Right ventricle myocardium inferior (tissue), 1 donor: ENCODE measurements at places on chromosomes 6 and 20. TPM values are rescaled to one million over a fixed set of nuclear protein-coding genes. Genes with fewer than 3 reads are reported as not detected.

- no peak for DNase-seq
Measured at GRCh38 chr6:31351401-31352309, 5.3 kb downstream of the HLA-B start.

- no peak for DNase-seq
Measured at GRCh38 chr6:89836639-89837222, 7.1 kb downstream of the CASP8AP2 start.

DNA sequence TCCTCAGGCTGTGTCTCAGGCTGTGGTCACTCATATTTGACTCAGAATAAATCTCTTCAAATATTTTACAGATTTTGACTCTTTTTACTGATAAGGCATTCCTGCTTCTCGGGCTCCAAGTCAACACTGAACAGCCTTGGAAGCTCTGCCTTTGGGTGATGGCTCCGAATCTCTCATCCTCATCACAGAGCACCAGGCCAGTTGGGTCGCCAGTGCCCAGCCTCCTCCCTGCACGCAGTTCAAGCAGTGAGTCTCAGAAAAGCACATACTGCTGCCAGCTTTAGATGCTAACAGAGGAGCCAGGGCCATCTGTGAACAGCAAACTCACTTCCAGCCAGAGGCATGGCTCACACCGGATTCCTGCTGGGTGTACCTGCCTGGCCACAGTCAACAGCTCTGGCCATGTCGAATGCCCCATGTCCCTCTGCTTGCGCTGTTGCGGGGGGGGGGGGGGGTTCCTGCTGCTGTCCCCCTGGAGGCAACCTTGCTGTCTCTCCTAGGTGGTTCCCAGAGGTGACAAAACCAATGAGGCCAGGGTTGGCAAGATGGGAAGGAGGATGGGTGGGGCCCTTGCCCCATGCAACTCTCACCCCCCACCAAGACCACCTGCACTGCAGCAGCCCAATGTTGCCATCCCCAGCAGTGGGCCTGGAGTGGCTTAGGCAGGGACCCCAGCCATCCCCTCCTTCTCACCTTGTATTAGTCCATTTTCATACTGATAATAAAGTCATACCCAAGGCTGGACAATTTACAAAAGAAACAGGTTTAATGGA, 248.8 kb downstream of the ERMARD start:
- no peak for DNase-seq

- DNase-seq = no peak
Measured at GRCh38 chr20:36988494-36988966, 37.0 kb upstream of the SAMHD1 start.

GRCh38 chr6:143680141-143680540, 2.4 kb downstream of the PHACTR2 start:
- DNase-seq = no peak

GRCh38 chr20:58677808-58678207, 14.8 kb upstream of the NPEPL1 start:
- no peak for DNase-seq

GRCh38 chr6:163354761-163355425, 59.6 kb upstream of the QKI start:
- DNase-seq = peak; percentile 84

- DNase-seq = no peak
Measured at GRCh38 chr20:51425347-51426106, 117.0 kb downstream of the NFATC2 start.

- DNase-seq = no peak
Measured at GRCh38 chr6:38525888-38526287, 113.8 kb downstream of the BTBD9 start.

DNA sequence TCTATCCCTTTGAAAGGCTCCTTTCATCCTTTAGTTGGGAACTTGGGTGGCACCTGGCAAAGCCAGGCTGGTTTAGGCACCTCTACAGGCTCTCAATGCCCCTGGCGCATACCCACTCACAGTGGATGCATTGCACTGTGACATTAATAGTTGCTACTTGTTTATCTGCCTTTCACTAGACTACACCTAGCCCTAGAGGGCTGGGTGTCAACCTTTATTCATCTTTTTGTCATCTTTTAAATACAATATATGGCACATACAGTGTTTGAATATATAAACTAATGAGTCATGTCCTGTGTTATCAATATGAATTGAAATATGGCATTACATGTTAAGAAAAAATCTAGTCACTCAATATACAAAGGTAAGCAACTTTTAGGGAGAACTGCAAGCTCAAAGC, 120.0 kb upstream of the BCLAF1 start:
- no peak for DNase-seq

- DNase-seq = no peak
Measured at GRCh38 chr6:130675072-130675471, 152.1 kb upstream of the SMLR1 start.

- no peak for DNase-seq
Measured at GRCh38 chr6:158605266-158605878, 39.2 kb downstream of the DYNLT1 start.

GRCh38 chr6:2969549-2969948, 1.8 kb downstream of the SERPINB6 start:
- no peak for DNase-seq

DNA sequence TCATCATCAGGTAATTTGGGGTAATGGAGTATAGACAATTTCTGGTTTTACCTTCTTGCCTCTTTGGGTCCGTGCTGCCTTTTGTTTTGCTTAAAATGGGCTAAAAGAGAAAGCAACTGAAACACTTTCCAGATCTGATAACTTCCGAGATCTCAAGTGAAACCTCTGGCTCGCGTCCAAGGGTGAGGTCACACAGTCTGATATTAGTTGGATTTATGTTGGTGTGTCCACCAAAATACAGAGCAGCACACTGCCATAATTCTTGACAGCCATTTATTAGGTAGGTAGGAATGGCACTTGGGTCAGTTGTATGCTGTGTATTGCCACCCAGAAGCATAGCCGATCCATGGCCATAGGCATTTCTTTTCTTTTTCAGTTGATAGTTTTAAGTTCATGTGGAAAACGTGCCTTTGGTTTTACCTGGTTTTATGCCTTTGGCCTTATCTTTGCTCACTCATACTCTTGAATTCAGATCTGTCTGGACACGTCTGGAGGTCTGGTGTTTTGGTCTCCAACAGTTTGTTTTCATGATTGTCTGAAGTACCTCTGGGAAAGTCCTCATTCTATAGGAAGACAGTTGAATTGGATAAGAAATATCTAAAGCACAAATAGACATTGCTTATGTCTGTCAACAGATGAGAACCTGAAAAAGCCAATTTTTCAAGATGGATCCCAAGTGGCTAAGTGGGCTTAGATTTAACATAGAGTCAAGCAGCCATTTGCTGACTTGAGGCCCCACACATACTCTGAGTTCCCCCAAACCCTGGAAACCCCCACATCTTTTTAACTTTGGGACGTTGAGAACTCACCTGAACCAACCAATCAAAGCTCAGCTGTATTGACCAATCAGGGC, 320.8 kb downstream of the SOX4 start:
- DNase-seq = peak; percentile 71

BTNL2 gene
- not detected for total RNA-seq

ARFRP1 gene
- total RNA-seq = 34.2 TPM

PLA2G7 gene
- 0.14 TPM for total RNA-seq

RIN2 gene
- total RNA-seq = 54.5 TPM

NMBR gene
- total RNA-seq = not detected

BAK1 gene
- total RNA-seq = 25.4 TPM
